ENCODE measurements at places on chromosomes 2 and 18.

- no peak for DNase-seq
These were observed 59.5 kb downstream of the LPIN1 start for GRCh38 chr2:11805920-11806319.

GRCh38 chr18:62354151-62354550 lies 29.0 kb downstream of the TNFRSF11A start:
- DNase-seq = no peak

GRCh38 chr18:59697236-59697932 lies at the start of gene CCBE1:
Gene CCBE1 (minus strand): TSS chr18:59697423.
- peak; percentile 50 for DNase-seq

GRCh38 chr18:44870631-44871502 lies 190.2 kb downstream of the SETBP1 start:
- no peak for DNase-seq

- DNase-seq = no peak
These were observed 10.1 kb downstream of the ATAD2B start for GRCh38 chr2:23916727-23917405.

DNA sequence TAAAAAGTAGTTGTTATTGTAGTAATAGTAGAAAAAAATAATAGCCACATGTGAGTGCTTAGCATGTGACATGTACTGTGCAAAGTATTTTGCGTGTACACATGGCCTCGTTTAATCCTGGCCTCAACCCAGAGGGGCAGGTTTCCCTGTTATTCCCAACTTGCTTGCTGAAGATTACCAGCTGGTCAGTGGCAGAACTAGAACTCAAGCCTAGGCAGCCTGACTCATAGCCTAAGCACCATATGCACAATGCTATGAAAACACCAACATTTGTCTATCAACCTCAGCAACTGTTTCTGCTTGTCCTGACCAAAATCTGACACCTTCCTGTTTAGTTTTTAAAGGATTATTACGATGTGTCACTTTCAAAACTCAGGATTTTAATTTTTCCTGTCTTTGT lies 234.9 kb upstream of the SMAD7 start:
- DNase-seq = no peak

- DNase-seq = no peak
These were observed 19.3 kb downstream of the GEMIN6 start for GRCh38 chr2:38797250-38797676.

DNA sequence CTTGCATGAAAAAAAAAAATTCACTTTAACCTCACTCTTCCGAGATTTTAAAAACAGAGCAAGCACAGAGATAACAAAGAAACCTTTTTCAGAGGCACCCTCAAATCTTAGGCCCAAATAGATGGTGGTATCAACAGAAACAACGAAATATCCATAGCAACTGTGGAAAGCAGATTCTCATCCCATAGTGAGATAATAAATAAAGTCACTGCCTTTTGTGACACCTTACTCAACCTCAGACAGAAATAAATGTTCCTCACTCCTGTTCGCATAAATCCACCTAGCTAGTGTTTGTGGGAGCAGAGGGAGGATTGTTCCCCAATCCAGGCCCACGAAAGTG lies 60.9 kb upstream of the RTN4 start:
- DNase-seq = no peak

- DNase-seq = no peak
These were observed 346.0 kb downstream of the CYRIA start for GRCh38 chr2:16319551-16320121.

DNA sequence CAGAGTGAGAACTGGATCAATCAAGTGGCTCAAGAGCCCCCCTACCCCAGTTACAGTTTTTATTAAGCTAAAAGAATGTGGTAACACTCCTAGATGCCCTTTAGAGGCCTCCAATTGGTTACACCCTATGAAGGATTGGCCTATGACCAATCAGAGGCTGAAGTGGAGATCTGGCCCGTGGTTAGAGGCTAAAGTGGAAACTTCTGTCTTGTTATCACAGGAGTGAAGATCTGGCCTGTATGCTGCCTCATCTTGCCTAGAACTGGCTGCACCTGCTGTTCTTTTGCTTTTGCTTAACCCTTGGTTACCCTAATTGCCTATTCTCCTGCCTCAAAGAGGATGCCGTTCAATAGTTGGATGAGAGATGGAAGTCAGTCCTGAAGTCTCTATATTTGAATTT lies 100.1 kb upstream of the MAP2 start:
- no peak for DNase-seq

DNA sequence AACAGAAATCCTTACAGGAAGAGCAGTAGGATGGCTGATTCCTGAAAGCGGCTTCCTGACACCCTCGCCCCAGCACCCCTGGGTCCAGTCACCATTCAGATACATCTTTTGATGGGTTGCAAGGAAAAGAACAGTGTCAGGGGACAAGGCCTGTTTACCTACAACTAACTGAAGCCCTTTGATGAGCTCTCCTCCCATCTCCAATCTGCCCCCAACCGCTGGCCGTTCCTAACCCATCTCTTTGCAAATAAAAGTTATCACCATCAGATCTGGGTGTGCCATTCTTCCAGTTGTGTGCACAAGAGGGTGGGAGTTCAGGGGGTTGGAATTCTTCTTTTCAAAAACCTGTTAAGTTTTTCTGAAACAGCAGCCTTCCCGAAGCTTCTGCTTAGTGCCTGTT lies 48.9 kb downstream of the ARL4C start:
- DNase-seq = no peak

GRCh38 chr2:110650346-110650745 lies 27.5 kb downstream of the BUB1 start:
- no peak for DNase-seq

DNA sequence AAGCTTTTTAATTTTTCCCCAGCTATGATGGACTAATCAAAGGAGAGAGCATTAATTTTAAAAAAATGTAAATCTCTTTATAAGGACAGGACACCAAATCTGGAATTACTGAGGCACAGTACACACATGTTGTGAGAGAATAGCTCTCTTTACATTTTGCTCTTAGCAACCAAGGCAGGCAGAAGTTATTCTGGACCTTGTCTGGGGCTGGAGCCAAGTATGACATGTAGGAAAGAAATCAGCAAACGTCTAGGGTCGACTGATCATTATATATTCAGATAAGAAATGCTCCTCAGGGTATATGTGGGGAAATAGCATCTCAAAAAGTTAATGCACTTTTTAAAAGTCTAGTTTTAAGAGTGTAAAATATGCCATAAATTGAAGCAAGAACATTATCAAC lies 1330.0 kb upstream of the CELF4 start:
- no peak for DNase-seq

DNA sequence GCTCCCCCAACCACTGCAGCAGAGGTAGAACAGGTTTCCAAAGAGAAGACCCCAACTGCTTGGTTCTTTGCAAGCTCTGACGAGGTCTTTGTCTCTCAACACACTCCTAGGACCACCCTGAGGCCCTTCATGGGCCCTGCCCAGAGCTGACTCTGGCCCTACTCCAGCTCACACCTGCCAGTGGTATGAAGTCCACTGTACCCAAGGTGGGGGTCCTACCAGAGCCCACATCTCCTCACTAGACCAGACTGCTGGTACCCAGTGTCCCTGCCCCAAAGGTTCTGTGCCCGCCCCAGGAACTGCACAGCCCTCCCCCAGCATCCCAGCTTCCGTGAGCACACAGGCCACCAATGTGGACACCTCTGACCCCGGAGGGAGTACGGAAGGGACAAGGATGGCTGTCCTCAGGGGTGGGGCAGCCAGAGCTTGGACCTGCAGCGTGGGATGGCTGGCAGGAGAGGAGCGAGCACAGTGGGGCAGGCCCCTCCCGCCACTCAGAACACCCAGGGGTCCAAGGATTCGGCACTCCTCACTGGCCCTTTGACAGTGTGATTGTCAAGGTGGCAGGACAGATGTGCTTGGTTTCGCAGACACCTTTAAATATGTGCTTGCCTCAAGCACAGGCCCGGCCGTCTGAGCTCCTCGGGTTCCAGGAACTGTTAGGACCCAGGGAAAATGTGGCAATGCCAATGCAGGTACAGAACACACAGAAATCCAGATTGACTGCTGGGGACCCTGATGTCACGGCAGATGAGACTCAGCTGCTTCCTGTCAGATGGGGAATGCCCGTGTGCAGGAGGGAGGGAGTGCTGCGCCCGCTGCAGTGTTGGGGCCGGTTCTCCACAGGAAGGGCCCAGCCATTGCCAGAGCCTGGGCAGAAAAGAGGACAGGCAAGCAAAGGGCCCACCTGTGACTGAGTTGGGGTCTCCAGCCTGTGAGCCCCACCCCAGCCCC lies 51.2 kb downstream of the MTERF4 start:
- DNase-seq = no peak

GRCh38 chr2:112141626-112142007 lies 3.4 kb downstream of the FBLN7 start:
- DNase-seq = no peak

GRCh38 chr2:202530038-202530437 lies 104.7 kb upstream of the FAM117B start:
- no peak for DNase-seq

- no peak for DNase-seq
These were observed 54.4 kb downstream of the RAB31 start for GRCh38 chr18:9762526-9762925.

GRCh38 chr2:200477667-200478131 lies 32.2 kb downstream of the KCTD18 start:
- DNase-seq = no peak

DNA sequence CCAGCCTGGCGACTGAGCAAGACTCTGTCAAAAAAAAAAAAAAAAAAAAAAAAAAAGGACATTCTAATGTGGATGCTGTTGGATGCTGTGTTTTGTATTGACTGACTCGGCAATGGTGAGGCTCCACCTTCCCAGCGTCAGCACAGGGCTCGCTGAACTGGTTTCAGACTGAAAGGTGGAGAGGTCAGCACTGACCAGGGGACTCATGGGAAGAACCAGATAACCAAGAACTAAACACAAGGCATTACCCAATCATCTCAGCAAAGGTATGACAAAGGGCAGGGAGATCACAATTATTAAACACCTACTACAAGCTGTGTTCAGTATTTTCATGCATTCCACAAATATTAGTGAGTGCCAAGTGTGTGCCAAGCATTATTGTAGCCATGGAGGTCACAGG lies 103.2 kb downstream of the LRATD1 start:
- no peak for DNase-seq

Data from stimulated activated naive CD8-positive, alpha-beta T cell treated with anti-CD3 and anti-CD28 coated beads, Interleukin-15, amount 100 ng/mL, for 72 hours (primary cell).